ENCODE measurements at places on chromosomes 4 and X. TPM values are rescaled to one million over a fixed set of nuclear protein-coding genes. Genes with fewer than 3 reads are reported as not detected.

The NHS gene
- 6.5 TPM for polyA plus RNA-seq

The SYTL5 gene
- 3.5 TPM for polyA plus RNA-seq

The RBMXL3 gene
- not detected for polyA plus RNA-seq

The FRG2 gene
- polyA plus RNA-seq, result not detected

The CYSLTR1 gene
- polyA plus RNA-seq, result 1.8 TPM

The TEX13B gene
- polyA plus RNA-seq, result not detected

The PGAM4 gene
- polyA plus RNA-seq, result 0.29 TPM

The BTC gene
- polyA plus RNA-seq, result 5.2 TPM

The CCDC110 gene
- 2.4 TPM for polyA plus RNA-seq

The PRDM8 gene
- polyA plus RNA-seq, result 0.35 TPM

The CT45A3 gene
- polyA plus RNA-seq, result not detected

The VCX gene
- not detected for polyA plus RNA-seq

The IL21 gene
- not detected for polyA plus RNA-seq

The RP2 gene
- 20.9 TPM for polyA plus RNA-seq

The STPG2 gene
- polyA plus RNA-seq, result 0.34 TPM

The TEX11 gene
- 0.04 TPM for polyA plus RNA-seq

The ZNF157 gene
- polyA plus RNA-seq, result 0.73 TPM

The CBLL2 gene
- polyA plus RNA-seq, result not detected

The APOOL gene
- 20.8 TPM for polyA plus RNA-seq

The MAGEA8 gene
- polyA plus RNA-seq, result 0.12 TPM

The ANAPC4 gene
- polyA plus RNA-seq, result 65.2 TPM

The KLB gene
- polyA plus RNA-seq, result 0.69 TPM

The AFF1 gene
- polyA plus RNA-seq, result 41.2 TPM

The CITED1 gene
- 1.9 TPM for polyA plus RNA-seq

The P2RY8 gene
- polyA plus RNA-seq, result 0.56 TPM

The TRIM60 gene
- not detected for polyA plus RNA-seq

The SERTM2 gene
- polyA plus RNA-seq, result 0.05 TPM

The SPANXA2 gene
- polyA plus RNA-seq, result not detected

The SLC49A3 gene
- polyA plus RNA-seq, result 12.5 TPM

The DKK2 gene
- 2.6 TPM for polyA plus RNA-seq

The ZIC3 gene
- polyA plus RNA-seq, result not detected

The INTU gene
- polyA plus RNA-seq, result 42.3 TPM

The RBMX gene
- polyA plus RNA-seq, result 456 TPM

The CT45A5 gene
- polyA plus RNA-seq, result 44.7 TPM

The LIMCH1 gene
- polyA plus RNA-seq, result 134 TPM

The HTN3 gene
- not detected for polyA plus RNA-seq

The CT45A2 gene
- polyA plus RNA-seq, result 17.7 TPM

The GALNT7 gene
- 27.8 TPM for polyA plus RNA-seq

The TMPRSS11A gene
- polyA plus RNA-seq, result 0.05 TPM

The SLC9B2 gene
- 9.3 TPM for polyA plus RNA-seq

The DACH2 gene
- 5.7 TPM for polyA plus RNA-seq

The FAM9B gene
- polyA plus RNA-seq, result not detected

The TMEM150C gene
- polyA plus RNA-seq, result 18.2 TPM

The ASB11 gene
- 0.53 TPM for polyA plus RNA-seq

The SPATA4 gene
- 1.3 TPM for polyA plus RNA-seq

All from right lung (tissue), 10 donors.